ENCODE measurements at places on chromosomes 16 and 17. TPM values are rescaled to one million over a fixed set of nuclear protein-coding genes. Genes with fewer than 3 reads are reported as not detected.

Gene NPIPA8
- total RNA-seq = not detected

DNA sequence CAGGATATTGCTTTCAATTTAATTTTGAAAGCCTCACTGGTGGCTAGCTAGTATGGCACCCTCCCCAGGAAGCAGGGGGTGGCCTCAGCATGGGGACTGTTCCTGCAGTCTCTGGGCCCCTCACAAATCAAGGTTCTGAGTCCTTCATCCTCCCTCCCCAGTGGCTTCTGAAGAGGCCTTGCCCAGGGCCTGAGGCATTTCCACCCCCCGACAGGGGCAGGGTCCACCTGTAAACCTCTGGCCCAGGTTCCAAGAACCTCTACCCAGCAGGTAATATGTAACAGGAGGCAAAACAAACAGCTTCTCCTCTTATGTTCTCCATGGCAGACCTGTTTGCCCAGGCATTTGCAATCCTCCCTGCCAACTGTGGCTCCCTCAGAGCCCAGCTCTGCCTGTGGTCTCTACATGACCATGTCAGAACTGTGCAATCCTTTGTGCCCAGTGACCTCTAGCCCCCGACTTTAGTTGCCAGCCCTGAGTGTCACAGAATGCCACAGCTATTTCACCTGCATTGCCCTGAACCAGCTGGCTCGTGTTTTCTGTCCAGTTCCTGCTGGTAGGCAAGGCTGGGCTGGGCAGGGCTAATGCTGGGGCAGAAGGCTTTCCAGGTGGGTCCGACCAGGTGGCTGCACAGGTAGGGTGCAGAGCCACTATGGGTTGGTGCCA, 14.3 kb downstream of the ACSF2 start:
- DNase-seq = no peak

DNA sequence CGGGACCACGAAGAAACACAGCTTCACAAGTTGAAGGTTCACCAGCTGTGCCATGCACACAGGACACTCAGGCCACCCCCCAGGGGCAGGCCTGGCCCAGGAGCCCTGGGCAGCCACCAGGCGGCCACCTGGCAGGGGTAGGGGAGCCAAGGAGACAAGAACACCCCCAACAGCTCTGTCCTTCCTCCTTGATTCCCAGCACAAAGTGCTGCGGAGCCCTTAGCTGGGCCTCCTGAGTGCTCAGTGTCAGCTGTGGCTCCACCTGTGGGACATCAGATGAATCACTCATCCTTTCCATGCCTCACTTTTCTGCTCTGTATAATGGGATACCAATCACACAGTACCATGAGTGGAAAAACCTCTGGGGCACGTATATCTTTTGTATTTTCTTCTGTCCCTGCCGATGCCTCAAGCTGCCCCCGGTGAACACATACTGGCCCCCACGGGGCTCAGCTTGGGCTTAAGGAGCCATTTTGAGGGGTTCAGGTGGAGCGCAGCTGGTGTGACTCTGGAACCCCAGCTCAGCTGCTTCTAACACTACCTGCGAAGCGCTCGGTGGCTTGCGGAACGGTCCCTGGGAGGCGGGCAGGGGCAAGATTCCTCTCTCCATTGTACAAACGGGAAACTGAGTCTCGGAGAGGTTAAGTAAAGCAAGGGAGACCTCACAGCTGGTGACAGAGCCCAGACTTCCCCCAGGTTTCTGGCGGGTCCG, 12.0 kb downstream of the GALK1 start:
- DNase-seq = no peak

DNA sequence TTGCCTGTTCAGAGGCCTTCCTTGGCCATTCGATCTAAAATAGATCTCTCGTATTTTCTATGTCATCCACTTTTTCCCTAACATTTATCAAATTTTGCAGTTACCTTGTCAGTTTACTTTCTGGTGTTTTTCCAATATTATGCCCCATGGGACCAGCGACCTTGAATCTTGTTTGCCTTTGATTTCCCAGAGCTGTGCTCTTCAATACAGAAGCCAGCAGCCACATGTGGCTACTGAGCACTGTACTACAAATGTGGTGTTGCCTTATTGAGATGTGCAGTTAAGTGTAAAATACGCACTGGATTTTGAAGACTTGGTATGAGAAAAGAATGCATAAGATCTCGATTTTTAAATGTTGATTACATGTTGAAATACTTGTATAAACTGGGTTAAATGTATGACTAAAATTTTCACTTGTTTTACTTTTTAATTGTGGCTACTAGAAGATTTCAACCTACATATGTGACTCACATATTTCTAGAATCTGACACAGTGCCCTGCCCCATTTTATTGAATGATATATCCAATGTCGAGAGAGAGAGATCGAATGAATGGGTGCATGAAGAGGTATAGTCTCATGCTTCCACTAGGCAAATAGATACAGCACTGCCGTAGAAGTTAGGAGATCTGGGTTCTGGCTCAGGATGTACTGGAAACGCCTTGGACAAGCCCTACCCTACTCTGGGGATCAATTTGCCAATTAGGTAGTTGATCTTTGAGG, 824 bp upstream of the PSME3 start:
- DNase-seq = no peak

Gene ANKS4B
- not detected for total RNA-seq

Gene GIT1
- 41.3 TPM for total RNA-seq

DNA sequence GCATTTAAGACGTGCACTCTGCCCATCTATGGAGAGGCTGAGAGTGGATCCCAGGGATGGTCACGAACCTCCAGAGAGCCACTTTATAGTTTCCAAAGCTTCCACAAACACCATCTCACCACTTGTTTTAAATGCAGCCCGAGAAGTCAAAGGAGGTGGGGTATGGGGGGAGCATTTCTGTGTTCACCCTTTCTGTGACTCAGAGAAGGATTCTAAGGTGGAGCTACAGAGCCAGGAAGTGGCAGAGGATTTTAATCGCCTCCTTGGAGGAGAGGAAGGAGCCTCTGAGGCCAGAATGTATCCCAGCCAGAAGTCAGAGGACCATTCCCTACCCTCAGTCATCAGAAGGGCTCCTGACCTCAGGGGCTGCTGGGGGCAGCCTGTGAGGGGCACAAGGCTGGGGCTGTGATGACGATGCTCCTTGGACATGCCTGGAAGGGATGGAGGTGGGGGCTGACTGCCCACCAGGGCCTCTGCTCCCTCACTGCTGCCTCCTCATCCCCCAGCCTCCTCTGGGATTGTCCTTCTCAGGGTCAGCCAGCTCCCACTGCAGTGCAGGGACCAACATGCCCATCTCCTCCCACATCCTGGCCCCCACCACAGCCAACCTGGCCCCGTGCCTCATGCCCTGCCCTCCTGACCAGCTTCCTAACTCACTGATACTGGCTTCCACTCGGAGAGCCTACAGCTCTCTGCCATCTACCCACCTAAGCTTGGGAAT, 2.8 kb downstream of the XYLT2 start:
- DNase-seq = no peak

Gene GOT2
- total RNA-seq = 159 TPM

Measured in NCI-H460 (cell line).